ENCODE measurements at places on chromosomes 11 and 22. TPM values are rescaled to one million over a fixed set of nuclear protein-coding genes. Genes with fewer than 3 reads are reported as not detected.

The PNPLA5 gene
- not detected for total RNA-seq

The F2 gene
- not detected for total RNA-seq

The EHF gene
- not detected for total RNA-seq

The MMP7 gene
- 0.34 TPM for total RNA-seq

DNA sequence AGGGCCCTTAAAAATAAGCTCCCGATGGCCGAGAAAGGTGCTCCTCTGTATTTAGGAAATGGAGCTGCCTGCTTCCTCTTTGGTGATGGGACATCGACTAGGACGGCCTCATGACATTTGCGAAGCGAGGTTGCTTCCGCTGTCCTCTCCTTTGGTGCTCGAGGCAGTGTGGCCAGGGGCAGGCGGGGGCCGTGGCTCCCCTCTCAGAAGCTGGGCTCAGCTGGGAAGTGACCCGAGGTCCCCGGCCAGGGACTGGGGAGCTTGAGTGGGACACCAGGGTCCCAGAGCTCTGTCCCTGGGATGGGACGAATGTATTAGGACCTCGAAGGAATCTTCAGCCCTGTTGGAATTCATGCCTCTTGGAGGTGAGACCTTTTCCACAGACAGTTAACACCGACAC is 151.1 kb downstream of the CTTN start:
- no peak for DNase-seq

GRCh38 chr11:69395287-69395686 is 86.2 kb upstream of the LINC01488 start:
- no peak for DNase-seq

- DNase-seq, result no peak
These were observed 3.3 kb downstream of the USP47 start for GRCh38 chr11:11845071-11845470.

- no peak for DNase-seq
These were observed 20.7 kb upstream of the BID start for GRCh38 chr22:17794726-17795542.

DNA sequence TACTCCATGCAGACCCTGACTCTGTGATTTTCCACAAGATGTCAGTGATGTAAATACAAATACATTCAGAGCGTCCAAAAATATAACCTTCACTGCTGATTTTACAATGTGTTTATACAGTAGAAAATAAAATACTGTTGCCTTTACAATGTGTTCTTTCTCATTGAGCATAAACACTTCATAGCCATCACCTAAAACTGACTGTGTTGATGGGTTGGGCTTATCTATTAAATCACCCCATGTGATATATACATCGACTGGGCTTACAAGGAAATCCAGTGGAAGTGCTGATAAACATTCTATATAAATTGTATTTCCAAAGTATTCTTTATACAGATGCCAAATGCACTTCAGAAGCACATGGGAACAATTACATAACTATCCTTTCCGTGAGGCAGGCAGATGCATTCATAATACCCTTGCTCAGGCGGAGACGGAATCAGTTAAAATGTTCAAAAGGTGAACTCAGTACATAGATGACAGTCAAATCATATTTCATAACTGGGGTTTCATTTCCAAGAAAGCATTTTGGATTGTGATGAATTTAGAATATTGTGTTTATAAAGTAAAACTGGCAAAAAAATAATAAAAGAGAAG is 27.7 kb downstream of the DDI1 start:
- DNase-seq, result no peak

- DNase-seq, result no peak
These were observed 34.9 kb upstream of the CD82 start for GRCh38 chr11:44530413-44531115.

- no peak for DNase-seq
These were observed 12.5 kb downstream of the IRAG1 start for GRCh38 chr11:10680956-10681487.

DNA sequence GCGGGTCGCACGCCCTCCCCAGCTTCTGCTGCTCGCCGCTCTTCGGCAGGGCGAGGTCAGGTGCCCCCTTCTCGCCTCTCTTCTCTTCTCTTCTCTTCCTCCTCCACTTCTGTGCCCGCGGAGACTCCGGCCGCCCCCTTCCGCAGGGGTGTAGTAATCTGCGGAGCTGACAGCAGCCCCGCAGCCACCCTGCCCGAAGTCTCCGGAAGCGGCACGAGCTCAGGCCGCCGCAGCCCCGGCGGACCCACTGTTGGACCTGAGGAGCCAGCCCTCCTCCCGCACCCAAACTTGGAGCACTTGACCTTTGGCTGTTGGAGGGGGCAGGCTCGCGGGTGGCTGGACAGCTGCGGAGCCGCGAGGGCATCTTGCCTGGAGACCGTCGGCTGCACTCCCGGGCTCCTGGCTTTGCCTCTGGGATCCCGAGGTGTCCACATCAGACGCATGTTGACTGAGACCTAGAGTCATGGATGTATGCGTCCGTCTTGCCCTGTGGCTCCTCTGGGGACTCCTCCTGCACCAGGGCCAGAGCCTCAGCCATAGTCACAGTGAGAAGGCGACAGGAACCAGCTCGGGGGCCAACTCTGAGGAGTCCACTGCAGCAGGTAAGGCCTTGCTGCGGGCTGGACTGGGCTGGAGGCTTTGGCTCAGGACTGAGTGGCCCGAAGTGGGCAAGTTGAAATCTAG is 486 bp downstream of the STIM1 start:
- DNase-seq, result no peak

DNA sequence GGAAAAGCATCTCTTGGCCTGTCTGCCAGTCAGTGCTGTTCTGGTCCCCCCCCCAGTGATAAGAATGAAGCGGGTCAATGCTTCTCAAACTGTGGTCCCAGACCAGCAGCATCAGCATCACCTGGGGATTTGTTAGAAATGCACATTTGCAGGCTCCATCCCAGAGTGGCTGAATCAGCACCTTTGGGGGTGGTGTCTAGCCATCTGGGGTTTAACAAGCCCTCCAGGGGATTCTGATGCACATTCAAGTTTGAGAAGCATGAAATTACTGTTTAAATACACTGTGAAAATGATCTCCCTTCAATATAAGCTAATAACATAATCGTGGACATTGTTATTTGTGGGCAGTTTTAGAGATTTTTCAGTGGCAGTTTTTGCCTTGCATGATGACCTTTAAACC is 133.5 kb downstream of the MYO18B start:
- no peak for DNase-seq

- DNase-seq, result no peak
These were observed 345.1 kb downstream of the FAT3 start for GRCh38 chr11:92569726-92570125.

DNA sequence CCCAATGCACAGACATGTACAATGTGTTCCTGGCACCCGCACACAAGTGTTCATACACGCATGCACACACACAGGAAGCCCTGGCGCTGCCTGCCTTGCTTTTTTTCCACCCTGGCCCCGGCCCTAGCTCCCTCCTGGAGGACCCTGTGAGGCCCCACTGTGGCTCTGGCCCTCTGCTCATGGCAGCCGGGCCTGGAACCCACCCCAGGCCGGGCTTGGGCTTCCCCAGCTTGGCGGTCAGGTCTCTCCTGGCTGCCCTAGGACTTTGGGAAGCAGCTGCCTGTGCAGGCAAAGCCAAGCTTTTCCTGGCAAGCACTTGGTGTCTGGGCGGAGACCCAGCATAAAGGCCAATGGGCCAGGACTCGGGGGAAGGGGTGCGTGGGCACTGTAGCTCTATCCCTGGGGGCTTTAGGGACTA is 30.5 kb downstream of the CD82 start:
- DNase-seq, result no peak
